ENCODE measurements at places on chromosomes 4 and X.

DNA sequence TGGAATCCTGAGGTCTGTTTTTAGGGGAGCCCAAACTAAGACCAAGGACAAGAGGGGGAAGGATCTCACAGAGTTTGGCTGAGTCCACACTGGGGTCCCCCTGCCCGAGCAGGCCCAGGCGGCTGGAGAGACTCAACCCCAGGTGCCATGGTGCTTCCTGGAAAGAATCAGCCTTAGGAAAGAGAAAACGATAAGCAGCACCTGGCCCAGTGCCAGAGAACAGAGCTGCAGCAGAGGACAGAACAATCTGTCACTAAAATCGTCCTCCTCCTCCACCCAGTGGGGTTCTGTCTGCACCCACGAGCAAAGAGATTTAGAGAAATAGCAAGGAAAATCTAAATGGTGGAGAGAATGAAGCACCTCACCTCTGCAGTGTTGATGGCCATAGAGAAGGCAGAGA, 470.5 kb downstream of the BCOR start:
- DNase-seq = no peak

- DNase-seq = no peak
Observed at GRCh38 chrX:292900-293897, 12.0 kb downstream of the PLCXD1 start.

DNA sequence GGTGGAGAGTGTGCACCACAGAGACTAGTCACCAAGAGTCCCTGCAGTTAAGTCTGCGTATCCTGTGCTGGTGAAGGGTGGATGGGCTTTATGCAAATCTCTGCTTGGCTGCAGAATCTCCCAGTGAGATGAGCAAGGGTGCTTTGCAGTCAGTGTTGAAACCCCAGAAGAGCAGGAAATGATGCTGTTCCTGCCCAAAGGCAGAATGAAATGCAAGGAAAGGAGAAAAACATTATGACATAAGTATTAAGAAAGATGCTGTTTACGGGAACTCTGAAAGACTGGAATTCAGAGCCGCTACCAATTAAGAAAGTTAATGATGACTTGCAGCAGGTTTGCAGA, 25.4 kb upstream of the ACSL1 start:
- DNase-seq = no peak

GRCh38 chrX:101659601-101660063, at the start of gene ARMCX2:
Gene ARMCX2, minus strand, starts transcription at chrX:101659850. Its CDS starts 2,262 bp downstream, at chrX:101657588.
- DNase-seq = no peak

GRCh38 chr4:74056114-74056857, 17.8 kb upstream of the CXCL3 start:
- no peak for DNase-seq

GRCh38 chr4:126899331-126899801, 733.4 kb upstream of the INTU start:
- no peak for DNase-seq

DNA sequence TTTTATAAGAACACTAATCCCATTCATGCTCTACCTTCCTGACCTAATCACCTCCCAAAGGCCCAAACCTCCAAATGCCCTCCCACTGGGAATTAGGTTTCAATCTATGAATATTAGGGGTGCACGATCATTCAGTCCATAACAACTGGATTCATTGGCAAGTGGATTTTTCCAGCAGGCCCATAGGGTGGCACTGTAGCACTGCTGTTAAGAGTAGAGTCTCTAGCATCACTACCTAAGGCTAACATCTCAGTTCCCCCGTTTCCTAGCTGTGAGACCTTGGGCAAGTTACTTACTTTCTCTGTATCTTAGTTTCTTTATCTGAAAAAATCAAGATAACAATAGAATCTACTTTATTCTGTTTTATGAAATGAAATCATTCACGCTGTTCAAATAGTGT, 315.8 kb downstream of the STIM2 start:
- no peak for DNase-seq

DNA sequence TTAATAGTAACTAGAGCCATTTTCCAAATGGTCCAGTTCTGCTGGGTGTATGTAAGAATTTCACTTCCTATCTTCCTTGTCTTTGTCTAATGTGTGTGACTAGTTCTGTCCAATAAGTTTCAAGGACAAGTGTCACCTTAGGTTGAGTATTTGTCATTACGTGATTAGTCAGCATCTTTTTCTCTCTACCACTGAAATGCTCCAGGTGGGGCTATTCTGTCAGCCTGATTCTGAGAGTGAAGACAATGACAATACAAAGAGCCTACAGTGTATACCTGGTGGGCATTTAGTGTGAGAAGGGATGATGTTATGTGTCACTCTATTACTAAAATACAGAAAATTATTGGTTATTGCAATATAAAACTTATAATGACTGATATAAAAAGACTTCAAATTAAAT, 876.3 kb downstream of the C4orf33 start:
- no peak for DNase-seq

- DNase-seq = no peak
Observed at GRCh38 chrX:5681159-5681558, 547.5 kb downstream of the NLGN4X start.

DNA sequence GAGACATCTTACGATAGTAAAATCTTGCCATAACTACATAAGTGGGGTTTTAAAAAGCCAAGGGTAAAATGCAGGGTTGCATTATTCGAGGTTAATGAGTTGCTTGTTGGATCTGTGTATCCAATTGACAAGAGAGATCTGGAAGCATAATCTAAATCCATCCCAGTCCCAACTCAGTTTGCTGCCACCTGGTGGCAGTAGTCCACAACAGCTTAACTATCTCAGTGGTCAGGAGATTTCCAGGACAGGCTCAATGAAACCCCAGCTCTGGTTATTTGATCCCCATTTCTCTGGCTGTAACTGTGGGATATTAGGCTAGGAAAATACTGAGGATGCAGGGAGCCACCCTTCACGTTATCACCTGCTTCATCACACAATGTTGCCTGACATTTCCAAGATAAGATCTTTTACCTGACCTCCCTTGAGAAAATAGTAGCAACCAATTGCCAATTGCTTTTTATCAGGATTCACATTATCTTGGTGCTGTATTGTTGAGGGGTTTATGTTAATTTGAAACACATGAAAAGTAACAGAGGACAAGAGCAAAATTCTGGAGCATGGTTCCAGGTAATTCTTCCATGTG, 88.2 kb upstream of the TNIP3 start:
- peak; percentile 24 for DNase-seq

- DNase-seq = no peak
Observed at GRCh38 chrX:119682019-119682989, 10.7 kb downstream of the SEPTIN6 start.

DNA sequence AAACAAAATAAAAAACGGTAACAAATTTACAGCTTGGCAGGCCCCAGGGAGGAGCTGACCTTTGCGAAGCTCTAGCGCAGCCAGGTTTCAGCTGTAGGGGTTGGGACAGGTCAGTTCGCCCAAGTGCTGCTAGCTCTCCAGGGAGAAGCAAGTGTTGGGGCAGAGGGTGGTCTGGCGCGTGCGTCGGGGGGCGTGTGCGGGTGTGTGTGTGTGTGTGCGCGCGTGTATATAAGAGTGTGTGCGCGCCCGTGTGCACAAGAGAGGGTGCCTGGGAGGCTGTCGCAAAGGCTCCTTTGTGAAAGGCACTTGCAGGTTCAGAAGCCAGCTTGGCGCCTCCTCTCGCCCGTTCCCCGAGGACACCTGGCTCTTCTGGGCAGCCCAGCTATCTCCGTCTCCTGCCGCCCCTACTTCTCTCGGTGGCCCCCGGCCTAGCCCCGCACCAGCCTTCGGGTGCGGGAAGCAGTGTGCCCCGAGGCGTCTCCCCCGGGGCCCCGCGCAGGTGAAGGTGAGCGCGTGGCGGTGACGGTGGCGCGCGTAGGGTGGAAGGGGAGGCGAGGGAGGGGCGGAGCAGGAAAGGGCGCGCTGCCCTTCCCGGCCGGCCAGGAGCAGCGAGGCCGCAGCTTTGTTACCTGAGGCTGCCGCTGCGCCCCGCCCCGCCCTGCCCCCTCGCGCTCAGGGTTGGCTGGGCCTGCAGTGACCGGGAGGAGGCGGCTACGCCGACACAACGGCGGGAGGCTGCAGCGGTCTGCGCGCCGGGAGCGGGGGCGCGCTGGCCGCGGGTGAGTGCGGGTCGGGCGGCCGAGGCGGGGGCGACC, at the start of gene FHDC1:
TSS of gene FHDC1 (plus strand) at position 693 of the 815 bp plus-strand sequence. CDS start 6,735 bp downstream, outside the sequence.
- no peak for DNase-seq

DNA sequence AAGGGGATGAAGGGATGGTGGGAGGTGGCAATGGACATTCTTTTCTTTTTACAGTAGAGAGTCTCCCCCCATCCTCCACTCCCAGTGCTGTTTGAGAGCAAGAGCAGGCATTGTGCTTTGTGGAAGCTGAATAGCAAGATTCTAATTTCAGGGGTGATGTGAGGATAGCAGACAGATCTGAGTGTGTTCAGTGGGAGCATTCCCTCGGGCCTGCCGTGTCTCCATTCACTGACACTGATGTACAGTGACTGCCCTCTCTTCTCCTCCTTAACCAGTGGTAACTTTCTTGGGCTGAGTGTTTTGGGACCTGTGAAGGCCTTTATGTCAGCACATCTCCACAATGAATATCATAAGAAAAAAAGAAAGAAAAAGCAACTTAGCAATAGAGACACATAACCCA, 396.6 kb upstream of the RPS6KA3 start:
- no peak for DNase-seq

DNA sequence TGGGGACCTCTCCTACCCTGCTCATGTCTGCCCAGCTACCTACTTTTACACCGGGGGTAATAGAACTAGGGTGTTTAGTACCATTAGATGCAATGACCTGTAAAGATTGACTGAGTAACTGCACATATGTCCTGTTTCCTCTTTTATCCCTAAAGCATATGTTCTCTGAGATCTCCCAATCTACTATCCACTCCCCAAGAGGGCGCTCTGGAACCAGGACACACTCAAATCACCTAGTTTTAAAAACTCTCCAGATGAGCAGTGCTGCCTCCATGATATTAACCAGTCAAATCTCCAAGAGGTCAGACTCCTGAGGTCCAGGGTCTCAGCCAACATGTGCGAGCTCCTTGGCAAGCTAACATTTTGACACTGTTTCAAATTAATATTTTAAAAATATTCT, 87.0 kb upstream of the TSPAN5 start:
- DNase-seq = no peak

DNA sequence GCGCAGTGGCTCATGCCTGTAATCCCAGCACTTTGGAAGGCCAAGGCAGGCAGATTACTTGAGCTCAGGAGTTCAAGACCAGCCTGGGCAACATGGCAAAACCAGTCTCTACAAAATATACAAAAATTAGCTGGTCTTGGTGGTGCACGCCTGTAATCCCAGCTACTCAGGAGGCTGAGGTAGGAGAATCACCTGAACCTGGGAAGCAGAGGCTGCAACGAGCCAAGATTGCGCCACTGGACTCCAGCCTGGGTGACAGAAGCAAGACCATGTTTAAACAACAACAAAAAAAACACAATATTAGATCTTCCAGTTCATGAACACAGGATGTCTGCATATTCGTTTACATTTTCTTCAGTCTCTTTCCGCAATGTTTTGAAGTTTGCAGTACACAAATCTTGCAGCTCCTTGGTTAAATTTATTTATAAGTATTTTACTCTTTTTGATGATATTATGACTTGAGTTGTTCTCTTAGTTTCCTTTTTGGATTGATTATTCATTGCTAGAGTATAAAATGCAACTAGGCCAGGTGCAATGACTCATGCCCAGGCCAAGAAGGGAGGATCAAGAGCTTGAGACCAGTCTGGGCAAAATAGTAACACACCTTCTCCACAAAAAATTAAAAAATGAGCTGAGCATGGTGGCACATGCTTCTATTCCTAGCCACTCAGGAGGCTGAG, 30.4 kb upstream of the ABCG2 start:
- DNase-seq = no peak

DNA sequence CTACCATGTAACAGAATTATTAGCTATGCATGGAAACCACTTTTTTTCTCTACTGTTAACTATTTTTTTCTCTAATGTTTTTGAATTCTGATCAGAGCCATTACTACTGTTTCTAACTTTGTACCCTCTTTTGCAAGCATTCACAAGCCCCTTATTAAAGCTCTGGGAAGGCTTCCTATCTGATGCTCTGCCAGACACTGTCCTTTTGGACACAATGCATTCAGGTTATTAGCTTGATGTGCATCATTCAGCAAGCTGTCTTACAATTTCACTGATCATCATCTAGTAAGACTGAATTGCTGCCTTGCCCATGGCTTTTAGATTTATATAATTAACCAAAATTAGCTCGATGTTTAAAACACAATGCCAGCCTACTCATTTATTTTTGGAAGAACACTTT, 155.1 kb downstream of the NR3C2 start:
- DNase-seq = no peak

DNA sequence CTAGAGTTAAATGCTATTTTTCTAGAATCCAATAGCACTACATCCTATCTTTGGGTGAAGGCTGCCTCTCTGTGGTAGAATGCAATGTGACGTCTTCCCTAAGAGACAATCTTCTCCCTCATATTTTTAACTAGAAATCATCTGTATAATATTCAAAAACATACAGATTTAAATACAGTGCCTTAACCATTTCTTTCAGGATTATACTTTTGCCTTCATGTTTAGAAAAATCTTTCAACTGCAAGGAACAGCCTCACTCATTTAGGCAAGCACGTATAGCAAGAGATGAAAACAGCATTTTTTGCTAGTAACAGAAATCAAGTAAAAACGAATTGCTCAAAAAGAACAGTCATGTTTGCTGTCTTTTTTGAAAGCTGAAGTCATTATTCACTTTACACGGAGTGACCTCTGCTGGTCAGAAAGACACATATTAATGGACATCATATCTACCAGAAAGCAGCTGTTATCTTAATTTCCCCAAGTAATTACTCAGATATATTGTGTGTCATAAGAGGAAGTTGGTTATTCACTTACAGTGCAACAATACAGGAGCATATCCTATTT, 422.3 kb downstream of the STPG2 start:
- no peak for DNase-seq

DNA sequence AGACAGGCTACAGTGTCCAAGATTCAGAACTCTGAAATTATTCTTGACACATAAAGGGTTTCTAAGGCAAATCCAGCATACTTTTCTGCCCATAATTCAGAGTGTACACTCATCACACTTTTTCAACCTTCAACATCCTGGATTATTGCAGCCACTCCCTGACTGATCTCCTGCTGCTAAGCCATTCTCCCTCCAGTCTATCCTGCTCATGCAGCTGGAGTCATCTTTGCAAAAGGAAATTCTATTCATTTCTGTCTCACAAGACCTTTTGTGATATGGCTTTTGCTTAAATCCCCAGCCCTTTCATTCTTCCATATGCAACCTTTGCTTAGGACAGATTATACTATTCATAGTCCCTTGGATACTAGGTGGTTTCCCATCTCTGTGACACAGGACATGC, 236.1 kb upstream of the LDB2 start:
- no peak for DNase-seq

DNA sequence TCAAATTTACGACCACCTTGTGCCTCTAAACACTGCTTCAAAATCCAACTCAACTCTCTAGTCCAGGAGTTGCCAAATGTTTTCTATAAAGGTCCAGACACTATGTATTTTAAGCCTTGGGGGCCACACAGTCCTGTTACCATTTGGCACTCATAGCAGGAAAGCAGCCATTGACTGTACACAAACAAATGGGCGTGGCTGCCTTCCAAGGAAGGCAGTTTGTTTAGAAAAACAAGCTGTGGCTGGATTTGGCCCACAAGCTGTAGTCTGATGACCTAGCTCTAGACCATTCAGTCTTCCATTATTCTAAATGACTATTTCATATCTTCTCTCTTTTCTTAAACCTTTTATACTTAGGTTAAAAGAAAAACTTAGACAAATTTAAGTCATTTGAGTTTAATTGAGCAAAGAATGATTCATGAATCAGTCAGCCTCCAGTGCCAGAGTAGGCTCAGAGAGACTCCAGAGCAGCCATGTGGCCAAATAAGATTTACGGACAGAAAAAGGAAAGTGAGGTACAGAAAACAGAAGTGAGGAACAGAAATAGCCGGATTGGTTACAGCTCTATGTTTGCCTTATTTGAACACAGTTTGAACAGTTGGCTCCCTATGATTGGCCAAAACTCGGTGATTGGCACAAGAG, 825.8 kb upstream of the LCORL start:
- DNase-seq = no peak
